KG1 (cell line): ENCODE measurements at places on chromosomes 3 and 15.

DNA sequence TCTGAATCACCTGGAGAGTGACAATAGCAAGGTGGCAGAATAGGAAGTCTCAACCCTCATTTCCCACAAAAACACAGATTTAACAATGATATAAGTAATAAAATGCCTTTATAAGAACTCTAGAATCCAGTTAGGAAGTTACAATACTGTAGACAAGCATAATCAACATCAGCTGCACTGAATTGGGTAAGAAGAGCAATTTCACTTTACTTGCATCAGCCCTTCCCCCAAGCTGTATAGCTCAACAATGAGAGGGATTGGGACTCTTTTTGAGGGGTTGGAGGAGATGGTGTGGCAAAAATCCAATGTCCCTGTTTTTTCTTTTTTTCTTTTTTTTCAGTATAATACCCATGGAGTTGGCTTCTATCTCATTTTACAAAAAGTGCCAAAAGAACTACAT, 63.1 kb downstream of the SERP1 start:
- DNase-seq: no peak

- DNase-seq: no peak
Measured at GRCh38 chr15:40337597-40337996, 3.1 kb downstream of the CCDC9B start.

DNA sequence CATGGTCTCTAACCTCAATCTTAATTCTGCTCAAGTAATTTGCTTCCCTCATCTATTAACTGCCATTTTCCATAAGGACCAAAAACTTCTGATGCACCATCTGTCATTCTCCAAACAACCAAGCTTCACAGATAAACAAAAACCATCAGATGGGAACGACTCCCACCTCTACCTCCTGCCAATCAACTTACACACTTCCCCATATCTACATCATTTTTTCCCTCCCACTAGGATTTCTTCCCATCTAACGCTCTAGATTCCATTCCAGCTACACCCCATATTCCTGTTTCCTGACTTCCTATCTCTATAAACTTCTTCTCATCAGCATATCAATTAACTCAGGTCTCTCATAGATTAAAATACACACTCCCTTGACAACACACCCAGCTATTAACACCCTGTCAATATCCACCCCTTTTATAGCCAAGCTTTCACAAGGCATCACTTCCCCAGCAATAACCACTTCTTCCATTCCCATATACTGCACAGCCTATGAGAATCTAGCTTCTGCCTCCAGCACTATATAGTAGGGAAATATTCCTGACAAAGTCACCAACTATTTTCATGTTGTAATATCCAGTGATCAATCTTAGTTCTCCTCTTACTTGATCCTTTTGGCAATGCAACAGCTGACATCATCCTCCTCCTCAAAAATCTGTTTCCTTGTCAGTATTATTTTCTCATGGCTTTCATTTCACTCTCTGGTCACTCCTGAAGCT, 39.2 kb downstream of the SNX4 start:
- DNase-seq: no peak

DNA sequence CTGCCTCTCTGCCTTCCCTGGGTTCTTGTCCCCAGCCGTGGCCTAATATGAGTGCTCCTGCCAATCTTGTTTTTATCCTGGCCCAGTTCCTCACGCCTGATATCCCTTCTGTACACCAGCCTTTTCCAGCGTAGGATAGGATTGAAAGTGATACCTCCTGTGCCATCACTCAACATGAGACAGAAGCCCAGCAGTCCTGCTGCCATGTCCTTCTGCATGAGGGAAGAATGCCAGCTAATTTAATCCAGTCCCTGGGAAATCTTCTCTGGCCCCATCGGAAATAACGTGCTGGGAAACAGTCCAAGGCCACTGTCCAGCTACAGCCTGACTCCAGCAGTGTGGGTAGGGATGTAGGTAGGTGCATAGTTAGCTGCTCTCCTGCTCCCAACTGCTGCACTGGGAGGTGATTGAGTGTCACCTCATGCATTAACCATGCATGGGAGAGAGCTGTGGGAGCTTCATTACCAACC, 92.0 kb upstream of the TPM1 start:
- DNase-seq: no peak
